ENCODE measurements at places on chromosomes 5 and 9.

- DNase-seq, result no peak
Observed at GRCh38 chr5:101418713-101419118, 515.6 kb upstream of the ST8SIA4 start.

- DNase-seq, result no peak
Observed at GRCh38 chr9:105879181-105879580, 184.8 kb downstream of the TMEM38B start.

DNA sequence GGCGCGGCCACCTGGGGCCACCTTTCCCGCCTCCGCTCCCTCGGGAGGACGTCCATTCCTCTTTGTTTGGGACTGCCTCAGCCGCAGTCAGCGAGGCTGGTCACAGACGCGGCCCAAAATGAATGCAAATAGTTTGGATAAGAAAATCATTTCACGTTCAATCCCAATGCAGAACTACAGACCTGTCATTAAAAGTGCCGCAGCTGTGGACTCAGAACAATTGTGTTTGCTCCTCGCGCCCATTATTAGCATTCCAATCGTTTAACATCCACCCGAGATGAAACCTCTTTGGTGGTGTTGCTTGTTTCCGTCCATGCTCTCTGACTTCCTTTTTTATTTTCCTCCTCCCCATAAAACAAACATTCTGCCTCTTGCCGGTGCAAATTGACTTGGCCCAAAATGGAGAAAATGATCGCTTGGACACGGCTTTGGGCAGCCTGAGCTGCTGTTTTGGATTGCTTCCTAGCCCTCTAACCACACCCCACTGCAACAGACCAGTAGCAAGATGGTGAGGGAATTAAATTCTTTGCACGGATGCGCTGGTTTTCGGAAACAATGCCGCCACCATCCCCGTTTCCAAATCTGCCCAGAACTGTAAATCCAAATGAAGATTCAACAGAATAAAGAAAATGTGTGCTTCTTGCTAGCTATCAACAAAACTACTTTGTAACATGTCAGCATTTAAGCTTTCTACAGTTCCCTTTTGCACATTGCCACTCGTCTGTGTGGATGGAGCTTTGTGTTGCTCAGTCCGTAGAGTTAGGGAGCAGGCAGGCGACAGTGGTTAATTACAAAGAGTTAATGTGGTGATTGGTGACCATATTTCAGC, 784 bp downstream of the NLN start:
- no peak for DNase-seq

GRCh38 chr5:13248253-13248652, 696.2 kb downstream of the DNAH5 start:
- DNase-seq, result no peak

DNA sequence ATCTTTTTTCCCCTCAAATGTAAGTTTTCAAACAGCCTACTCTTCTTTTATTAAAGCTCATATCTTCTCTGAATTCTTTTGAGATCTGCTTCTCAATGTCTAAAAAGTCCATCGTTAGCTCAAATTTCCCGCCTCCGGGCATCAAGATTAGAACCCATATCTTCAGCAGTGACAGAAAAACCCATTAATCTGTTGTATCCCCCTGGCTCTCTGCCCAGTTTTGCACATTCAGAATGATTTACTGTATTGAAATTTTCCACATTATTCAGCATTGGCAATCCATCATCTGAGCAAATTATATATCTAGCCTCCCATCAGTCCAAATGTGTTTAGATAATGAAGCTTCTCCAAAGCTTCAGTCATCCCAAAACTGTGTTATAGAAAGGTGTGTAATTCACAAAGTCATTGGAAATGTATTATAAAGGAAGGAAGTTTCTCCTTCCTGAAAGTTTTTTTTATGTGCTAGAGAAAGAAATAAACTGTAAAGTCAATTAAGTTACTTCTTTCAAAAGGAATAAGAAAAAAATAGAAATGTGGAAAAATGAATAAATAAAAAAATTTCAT, 849.9 kb downstream of the MAT2B start:
- DNase-seq, result no peak

GRCh38 chr5:113112435-113112834, 135.8 kb downstream of the DCP2 start:
- DNase-seq, result no peak

GRCh38 chr5:117487556-117487955, 912.9 kb upstream of the SEMA6A start:
- DNase-seq, result no peak

DNA sequence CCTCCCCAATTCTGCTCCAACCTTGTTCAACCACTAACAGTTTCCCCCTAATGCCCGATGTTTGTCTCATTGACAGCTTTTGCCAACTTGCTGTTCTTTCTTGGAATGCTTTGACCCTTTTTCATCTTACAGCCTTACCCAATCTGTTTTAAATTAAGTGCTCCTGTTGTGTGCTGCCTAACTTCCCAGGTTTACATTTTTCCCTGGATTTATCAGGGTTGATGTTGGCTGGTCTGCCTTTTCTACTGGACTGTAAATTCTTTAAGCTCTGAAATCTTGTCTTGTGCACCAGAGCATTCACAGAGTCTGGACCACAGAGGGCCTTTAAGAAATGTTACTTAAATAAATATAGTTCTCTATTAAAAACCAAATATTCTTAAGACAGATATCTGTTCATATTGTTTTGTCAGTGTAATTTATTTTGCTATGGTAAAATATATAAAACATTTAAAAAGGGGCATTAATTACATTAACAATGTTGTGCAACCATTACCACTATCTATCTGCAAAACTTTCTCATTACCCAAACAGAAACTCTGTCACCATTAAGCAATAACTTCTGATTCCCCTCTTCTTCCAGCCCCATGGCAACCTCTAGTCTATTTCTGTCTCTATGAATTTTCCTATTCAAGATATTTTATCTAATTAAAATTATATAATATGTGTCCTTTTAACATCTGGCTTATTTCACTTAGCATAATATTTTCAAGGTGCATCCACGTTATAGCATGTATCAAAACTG, 73.0 kb downstream of the OSTF1 start:
- no peak for DNase-seq

- DNase-seq, result no peak
Observed at GRCh38 chr5:158313027-158313732, 454.2 kb upstream of the CLINT1 start.

DNA sequence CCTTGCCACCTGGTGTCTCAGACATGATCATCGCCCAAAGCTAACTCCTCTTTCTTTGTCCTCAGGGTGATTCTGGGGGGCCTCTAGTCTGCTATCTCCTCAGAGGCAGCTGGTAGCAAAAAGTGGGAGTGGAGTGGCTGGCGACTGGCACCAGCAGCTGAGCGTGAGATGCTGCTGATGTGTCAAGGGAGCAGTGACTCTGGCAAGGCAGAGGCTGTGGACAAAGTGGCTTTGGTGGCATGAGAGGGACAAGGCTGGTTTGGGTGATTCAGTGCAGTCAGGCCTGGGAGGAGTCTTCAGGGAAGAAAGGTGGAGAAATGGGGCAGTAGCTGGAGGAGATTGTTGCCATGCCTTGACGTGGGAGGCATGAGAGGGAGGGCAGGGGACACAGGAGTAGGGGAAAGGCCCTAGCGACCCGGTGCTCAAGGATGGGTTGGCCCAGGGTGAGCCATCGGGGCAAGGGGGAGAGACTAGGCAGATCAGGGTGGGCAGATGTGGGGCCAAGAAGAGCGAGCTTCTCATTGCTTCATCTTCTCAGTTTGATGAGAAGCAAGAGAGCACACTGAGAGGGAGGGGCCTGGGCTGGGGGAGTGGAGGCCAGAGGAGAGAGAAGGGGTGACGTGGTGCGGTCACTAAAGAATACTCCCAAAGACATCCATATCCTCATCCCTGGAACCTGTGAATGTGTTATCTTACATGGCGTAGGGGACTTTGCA, 64.2 kb upstream of the SPTLC1 start:
- DNase-seq, result no peak

DNA sequence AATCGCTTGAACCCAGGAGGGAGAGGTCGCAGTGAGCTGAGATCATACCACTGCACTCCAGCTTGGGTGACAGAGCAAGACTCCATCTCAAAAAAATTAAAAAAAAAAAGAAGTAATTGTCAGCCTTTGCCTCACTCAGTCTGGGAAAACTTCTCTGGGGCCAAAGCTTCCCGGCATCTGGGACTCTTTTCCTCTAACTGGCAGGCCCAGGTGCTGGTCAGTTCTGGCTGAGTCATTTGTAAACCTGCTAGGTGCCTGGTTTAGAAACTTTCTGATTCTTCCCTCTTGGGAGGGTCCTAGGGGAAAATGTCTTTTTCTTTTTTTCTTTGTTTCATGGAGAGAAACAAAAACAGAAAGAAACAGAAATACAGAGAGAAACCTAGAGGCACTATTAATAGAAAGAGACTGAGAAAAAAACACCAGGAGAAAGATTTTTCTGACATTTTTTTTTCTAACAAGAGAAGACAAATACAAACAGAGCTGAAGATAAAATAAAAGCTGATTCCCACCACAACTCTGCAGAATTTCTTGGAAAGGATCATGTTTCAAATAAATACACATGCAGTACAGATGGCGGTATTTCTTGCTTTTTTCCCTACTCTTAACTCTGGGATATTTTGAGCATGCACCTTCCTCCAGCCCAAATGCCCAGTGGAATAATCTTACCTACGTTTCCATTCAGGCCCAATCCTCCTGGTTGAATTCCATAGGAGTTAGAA, 22.1 kb upstream of the UBAP2 start:
- DNase-seq, result no peak

- no peak for DNase-seq
Observed at GRCh38 chr5:16675806-16676205, 59.0 kb upstream of the RETREG1 start.

- DNase-seq, result no peak
Observed at GRCh38 chr9:135624282-135624681, 15.1 kb downstream of the GLT6D1 start.

DNA sequence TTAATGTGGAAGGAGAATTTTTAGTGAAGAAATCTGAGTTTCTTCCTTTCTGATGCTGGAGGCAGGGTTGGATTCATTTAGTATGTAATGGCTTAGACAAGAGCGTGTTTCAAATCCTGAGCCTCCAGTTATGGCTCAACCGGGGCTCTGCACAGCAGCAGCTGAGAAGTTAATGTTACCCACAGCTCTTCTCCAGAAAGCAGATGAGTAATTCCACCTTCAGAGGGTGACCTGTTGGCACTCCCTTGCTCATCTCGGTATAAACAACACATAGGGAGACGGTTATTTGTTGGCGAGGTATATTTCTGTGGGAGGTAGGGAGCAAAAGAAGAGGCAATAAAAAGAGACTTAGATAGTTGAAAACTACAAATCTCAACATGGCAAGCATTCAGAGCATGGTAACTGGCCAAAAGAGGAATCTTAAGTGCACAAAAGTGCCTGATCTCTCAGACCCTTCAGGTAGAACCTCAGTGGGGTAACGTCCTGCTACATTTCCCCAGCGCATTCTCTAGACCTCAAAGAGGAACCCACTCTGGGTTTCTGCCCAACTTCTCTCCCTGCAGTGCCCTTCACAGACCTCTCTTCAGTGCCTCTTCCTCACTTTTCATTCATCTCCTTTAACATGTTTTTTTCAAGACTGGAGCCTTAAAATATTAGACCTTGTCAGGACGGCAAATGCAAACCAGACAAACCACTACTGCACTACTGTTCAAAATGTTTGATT, 417.5 kb upstream of the ADAMTSL1 start:
- no peak for DNase-seq

DNA sequence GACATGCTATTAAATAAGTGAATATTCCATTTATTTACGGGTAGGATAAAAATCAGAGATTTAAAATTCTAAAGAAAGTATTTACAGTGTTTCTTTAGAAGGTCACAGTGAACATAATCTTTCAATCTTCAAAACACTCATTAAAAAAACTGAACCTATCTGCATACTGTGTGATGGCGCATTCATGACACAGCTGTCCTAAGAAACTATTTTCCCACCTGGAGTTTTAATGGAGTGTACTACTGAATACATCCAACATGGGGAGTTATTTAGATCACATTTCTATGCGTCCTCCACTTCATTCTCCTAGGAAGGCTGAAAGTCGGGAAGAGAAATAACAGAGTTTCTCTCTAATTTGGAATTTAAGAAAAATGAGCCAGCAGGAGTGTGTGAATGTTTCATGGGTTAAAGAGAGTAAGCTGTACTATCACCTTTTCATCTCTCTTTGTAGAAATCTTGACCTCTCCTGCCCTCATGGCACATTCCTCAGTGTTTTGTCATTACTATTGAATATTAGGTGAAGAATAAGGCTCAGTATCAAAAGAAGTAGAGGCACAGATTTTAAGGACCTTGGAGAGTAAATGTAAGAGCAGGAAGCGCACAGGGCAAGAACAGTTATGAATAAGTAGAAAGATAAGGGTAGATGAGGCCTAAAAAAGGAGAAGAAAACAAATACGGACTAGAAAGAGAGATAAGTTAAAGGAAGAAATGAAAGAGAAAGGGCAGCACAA, 551.2 kb upstream of the TUSC1 start:
- no peak for DNase-seq

All from activated gamma-delta T cell treated with Interleukin-2 at 50 U/mL for 16 hours (primary cell).